Cardiac atrium fibroblast (primary cell): ENCODE measurements at places on chromosomes 7 and 10. TPM values are rescaled to one million over a fixed set of nuclear protein-coding genes. Genes with fewer than 3 reads are reported as not detected.

PDE1C gene
- total RNA-seq: 1.6 and 3.6 TPM in 2 replicates

DNAJC2 gene
- total RNA-seq: 7.0 and 16.0 TPM in 2 replicates

SLC29A4 gene
- 2.4 and 4.9 TPM in 2 replicates for total RNA-seq

ADCYAP1R1 gene
- not detected in 2 replicates for total RNA-seq

NME8 gene
- total RNA-seq: not detected in 2 replicates

GPRIN2 gene
- not detected in 2 replicates for total RNA-seq

DNAH11 gene
- under 0.01 TPM in 2 replicates for total RNA-seq

PRPS1L1 gene
- total RNA-seq: not detected in 2 replicates

POM121 gene
- total RNA-seq: 7.4 and 11.0 TPM in 2 replicates

SPDYE16 gene
- total RNA-seq: not detected in 2 replicates

OR6B1 gene
- total RNA-seq: not detected in 2 replicates

RTKN2 gene
- 0.16 and 0.18 TPM in 2 replicates for total RNA-seq

DLD gene
- 24.8 and 61.4 TPM in 2 replicates for total RNA-seq

CTAGE6 gene
- not detected in 2 replicates for total RNA-seq
